ENCODE measurements at places on chromosomes 3 and 15.

DNA sequence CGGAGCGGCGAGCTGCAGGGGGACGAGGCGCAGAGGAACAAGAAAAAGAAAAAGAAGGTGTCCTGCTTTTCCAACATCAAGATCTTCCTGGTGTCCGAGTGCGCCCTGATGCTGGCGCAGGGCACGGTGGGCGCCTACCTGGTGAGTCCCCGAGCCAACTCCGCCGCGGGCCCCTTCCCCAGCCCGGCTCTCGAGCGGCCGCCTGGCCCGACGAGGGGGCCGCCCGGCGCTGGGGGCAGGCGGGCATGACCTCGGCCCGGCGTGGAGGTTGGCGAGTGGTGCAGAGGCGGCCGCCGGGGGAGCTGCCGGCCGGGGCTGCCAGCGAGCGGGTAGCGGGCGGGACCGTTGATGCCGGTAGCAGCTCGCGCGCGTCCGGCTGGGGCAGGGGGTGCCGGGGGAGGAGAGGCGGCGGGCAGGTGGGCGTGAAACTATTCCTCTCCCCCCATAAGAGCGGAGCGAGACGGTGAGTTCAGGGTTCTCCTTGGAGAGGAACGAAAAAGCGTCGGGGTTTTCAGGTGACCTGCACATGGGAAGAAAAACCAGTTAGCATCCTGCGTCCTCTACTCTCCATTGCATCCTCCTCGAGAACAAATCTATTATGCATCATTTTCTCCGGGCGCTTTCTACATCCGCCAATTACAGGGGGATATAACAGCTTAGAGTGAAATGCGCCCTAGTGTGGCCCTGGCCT is 585 bp downstream of the SLCO3A1 start:
- DNase-seq = no peak

DNA sequence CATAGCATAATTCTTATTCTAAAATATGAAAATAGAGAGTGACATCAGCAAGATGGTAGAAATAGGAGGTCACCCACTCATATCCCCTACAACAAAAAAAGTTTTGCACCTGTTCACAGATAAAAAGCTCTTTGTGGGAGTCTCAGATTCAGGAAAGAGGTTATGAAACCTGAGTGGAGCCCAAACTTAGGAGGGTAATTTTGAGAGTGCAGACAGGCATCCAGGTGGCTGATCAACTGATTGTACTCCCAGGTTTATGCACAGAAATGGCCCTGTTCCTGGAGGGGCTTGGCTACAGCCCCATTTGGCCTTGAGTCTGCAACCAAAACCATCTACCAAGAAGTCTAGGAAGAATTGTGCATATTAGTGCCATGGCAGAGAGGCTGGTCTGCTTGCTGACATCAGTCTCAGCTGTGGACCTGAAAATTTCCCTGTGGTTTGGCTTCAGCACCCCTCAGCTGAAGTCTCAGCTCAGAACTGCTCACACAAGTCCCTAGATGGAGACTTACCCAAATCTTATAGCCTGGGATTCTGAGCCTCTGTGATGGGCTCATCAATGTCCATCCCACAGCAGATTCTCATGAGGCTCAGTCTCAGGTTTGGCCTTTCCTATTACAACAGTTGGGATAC is 291.6 kb downstream of the IL20RB start:
- no peak for DNase-seq

- no peak for DNase-seq
These were observed 364.5 kb downstream of the LPP start for GRCh38 chr3:188518416-188518815.

DNA sequence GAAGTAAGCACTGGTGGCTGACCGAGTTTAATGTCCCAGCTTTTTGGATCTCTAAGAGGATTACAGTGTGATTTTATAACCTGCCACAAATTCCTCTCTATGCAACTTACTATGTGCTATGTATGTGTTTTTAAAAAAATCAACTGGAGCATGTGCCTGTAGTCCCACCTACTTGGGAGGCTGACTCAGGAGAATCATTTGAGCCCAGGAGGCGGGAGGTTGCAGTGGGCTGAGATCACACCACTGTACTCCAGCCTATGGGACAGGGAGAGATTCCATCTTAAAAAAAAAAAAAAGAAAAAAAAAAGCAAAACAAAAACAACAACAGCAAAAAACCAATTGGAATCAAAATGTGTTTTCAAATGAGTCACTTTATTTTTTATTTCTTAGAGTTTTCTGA is 29.6 kb downstream of the DUT start:
- no peak for DNase-seq

GRCh38 chr3:192831111-192831644 is 86.5 kb downstream of the MB21D2 start:
- DNase-seq = no peak

- DNase-seq = no peak
These were observed 16.4 kb downstream of the GPR160 start for GRCh38 chr3:170054204-170054603.

Data from CD8-positive, alpha-beta T cell (primary cell).